Ecto neural progenitor cell (in vitro differentiated cells): ENCODE measurements at places on chromosomes 4 and X.

DNA sequence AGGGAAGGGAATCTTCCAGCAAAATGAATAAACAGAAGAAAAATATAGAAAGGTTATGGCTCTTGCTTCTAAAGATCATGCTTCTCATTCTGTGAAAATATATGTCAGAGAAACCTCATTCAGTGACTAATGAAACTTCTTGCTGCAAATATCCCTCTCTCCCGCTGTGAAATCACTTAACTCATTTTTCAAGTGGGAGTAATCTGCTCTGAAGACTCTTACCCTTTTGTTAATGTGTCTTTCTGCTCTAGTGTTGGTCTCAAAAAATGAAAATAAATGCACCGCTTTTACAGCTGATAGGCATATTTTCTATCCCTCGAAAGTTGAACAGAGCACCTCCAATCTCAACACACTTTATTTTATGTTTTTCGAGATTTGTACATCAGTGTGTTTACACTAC, 252.3 kb downstream of the NLGN4X start:
- no peak for DNase-seq

- no peak for DNase-seq
Measured at GRCh38 chrX:135981010-135981409, 4.2 kb upstream of the SLC9A6 start.

- no peak for DNase-seq
Measured at GRCh38 chrX:65690057-65690855, 22.8 kb downstream of the MSN start.

DNA sequence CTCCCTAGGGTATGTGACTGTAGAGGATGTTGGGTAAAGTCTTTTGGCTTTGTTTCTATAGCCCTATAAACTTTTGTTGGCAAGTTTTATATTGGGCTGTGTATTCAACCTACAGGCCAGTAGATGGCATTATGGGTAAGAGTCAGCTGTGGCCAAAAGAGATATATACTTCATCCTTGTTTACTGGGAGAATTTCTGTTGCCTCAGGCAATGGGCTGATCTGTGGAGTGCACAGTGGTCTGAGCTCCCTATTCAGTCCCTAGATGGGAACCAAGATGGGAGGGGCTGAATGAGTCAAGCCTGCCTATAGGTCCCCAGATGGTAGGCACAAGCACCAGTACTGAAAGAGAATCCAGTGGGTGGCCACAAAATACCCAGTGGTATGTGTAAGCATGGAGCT, 580.6 kb downstream of the EPHA5 start:
- no peak for DNase-seq

GRCh38 chrX:35382966-35383365, 415.2 kb upstream of the MAGEB16 start:
- no peak for DNase-seq

- no peak for DNase-seq
Measured at GRCh38 chr4:135244056-135244455, 1042.5 kb upstream of the PABPC4L start.

DNA sequence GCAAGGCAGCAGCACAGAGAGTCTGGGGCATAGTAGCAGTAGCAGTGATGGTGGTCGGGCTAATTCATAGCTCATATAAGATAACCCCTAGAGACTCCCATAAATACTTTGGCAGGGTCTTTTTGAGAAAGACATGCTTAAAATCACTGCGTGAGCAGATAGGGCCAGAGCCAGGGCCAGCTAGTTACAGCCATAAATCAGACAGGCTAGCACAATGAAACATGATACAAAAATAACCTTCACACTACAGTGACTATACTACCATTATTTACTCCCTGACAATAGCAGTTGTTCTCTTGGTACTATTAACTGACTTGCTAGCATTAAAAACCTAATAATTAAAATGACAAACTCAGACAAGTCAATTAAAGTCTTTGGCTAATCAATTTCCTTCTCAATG, 295.9 kb downstream of the SMARCA1 start:
- no peak for DNase-seq

DNA sequence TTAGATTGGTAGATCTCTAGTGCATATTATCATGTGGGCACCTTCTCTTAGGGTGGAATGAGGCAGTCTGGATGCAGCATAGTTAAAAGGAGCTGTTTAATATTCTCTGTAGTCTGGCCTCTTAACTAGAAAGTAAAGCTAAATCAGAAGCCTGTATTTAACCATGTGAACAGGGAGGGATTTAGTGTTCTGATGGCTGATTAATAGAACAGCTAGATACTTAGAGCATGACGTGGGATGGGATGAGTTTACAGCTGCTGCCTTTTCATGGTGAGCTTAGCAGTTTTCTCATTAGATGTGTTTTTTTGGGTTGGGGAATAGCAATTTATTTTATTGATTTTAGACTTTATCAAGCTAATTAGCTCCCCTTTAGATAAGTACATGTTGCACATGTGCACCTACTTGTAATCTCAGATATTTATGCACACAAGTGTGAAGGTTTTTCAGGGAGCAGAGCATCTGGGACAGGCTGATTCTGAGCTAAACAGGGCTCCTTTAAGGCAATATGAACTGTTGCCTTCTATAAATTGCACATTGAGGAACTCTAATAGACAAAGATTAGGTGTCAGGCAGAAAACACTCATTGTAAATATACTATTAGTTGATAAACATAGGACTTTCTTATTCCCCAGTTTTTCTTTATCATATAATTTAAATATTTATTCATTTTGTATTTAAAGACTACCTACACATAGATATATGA, 34.1 kb downstream of the YIPF6 start:
- DNase-seq: no peak

- no peak for DNase-seq
Measured at GRCh38 chr4:38605753-38606586, 58.0 kb upstream of the KLF3 start.

- DNase-seq: no peak
Measured at GRCh38 chr4:104815665-104816064, 321.0 kb upstream of the CXXC4 start.

- DNase-seq: no peak
Measured at GRCh38 chrX:42442745-42443144, 335.2 kb downstream of the PPP1R2C start.

- no peak for DNase-seq
Measured at GRCh38 chr4:126109836-126110235, 795.1 kb downstream of the FAT4 start.

GRCh38 chr4:74625981-74626380, 168.3 kb downstream of the BTC start:
- DNase-seq: no peak

DNA sequence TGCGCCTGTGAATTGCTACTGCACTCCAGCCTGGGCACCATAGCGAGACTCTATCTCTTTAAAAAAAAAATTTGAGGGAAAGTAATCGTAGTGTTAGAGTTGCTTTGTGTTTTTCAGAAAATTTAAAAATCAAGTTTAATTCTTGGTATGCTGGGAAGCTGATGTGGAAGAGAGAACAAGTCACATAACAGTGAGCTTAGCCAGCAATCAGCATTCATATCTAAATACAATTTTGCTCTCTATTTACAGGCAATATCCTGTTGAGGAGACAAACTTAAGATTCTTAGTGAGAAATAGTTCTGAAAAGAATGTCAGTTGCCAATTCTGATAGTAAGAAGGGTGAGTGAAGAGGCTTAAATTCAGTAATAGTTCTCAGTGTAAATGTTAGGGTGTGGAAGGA, 9.6 kb upstream of the NDUFC1 start:
- DNase-seq: no peak

DNA sequence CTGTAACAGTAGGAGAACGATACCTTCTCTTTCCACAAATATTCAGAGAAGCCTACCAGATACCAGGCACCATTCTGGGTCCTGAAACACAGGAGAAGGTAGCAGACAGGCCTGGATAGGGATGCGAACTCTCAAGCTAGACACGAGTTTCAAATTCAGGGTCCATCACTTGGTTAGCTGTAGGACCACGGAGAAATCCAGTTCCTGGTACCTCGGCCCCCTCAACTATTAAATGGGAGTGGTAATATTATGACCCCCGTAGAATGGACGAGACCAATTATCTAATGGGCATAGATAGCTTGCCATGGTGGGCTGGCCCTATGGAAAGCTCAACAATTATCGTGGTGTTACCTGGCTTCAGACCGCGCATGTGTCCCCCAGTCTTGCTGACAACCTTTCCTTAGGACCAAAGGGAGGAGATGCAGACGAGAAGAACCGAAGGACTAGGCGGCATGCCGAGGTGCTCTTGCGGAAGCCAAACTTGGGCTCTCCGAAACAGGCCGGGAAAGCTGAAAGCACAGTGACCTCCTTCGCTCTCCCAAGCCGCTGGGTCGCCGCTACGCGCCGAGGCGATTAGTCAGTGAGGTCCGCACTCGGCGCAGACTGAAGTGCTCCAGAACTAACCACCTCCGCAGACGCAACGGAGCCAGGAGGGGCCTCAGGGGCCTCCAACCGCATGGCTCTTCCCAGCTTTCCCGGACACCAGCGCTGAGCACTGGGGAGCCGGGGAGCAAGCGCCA, 19.6 kb downstream of the NKX3-2 start:
- DNase-seq: no peak

DNA sequence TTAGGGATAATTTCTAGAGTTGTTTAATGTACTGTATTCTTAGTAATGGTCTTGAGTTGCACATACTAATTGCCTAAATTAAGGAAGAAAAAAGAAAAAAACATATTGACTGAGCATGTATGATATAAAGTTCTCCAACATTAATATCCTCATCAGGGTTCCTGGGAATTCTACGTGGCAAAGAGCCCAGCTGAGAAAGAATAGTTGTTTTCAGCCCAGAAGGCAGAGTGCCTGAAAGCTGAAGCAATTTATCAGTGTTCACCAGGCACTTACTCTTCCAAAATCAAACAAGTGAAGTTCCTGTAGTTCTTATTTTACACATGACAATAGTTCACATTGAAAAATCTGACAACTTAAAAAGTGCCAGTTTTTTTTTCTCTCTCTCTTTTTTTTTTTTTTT, 27.7 kb downstream of the YIPF7 start:
- DNase-seq: no peak

- no peak for DNase-seq
Measured at GRCh38 chr4:38785041-38785790, 2.4 kb upstream of the TLR10 start.

DNA sequence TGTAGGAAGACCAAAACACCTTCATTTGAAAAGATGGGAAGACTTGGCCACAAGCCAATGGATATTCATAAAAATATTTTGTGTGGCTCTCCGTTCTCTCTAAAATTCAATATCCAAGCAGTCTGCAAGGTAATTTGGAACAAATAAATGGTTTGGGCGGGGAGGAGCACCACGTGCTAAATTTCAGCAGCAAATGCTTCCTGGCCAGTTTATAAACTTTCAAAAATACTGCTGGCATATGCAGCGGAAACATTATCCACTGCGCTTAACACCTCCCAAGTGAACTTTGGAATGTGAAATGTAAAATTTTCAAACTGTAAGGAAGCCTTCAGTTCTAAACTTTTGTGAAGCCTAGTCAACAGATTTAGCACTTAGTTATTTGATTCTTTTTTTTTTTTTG, 191.0 kb downstream of the NSUN7 start:
- DNase-seq: no peak

- DNase-seq: no peak
Measured at GRCh38 chrX:112003909-112004308, 78.7 kb downstream of the TRPC5 start.

DNA sequence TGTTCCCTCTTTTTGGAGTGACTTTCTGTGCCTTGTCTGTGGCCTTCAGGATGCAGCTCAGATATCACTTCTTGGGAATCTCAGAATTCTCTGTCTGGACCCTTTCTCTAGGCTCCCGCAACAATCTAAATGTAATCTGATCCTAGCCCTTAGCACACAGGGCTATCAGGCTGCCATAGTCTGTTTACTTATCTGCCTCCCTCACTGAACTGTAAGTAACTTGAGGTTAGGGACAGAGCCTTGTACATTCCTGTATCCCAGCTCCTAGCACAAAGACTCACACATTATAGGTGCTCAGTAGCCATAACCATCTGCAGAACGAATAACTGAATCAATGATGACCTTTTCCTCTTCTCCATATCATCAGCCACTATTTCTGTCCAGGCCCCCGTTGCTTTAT, 69.5 kb downstream of the RTL9 start:
- DNase-seq: no peak

GRCh38 chr4:106704253-106704870, 331.8 kb downstream of the DKK2 start:
- DNase-seq: no peak
